ENCODE measurements at places on chromosomes 7 and 10.
A peak's percentile ranks its signal among the peaks of the same experiment; 100 is the strongest.

- DNase-seq: no peak
These were observed 20.5 kb downstream of the ARHGAP12 start for GRCh38 chr10:31908157-31908556.

- DNase-seq: no peak
These were observed 35.1 kb downstream of the EGFR start for GRCh38 chr7:55053651-55054571.

DNA sequence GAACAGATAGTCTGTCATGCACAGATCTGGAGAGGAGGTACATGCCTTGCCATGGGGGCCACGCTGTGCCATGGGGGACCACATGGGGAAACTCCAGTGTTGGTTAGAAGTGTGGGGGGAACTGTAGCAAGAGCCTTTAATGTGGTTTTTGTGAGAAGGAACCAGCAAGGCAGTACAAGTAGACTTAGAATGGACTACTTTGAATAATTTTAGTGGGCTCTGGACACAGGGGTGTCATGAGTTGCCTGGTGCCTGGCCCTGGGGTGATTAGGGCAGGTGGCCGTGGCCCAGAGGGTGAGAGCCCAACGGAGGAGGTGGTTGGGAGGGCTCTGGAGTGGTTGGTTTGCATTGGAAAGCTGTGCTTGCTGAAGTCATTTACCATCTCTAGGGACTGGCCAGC lies 77.2 kb downstream of the CXCL12 start:
- DNase-seq: no peak

GRCh38 chr10:33035411-33035810 lies 77.4 kb upstream of the ITGB1 start:
- DNase-seq: no peak

GRCh38 chr10:51119441-51119840 lies 45.2 kb downstream of the PRKG1 start:
- DNase-seq: no peak

- DNase-seq: peak; percentile 3
These were observed 176.9 kb upstream of the ZWINT start for GRCh38 chr10:56537984-56538383.

GRCh38 chr7:11726001-11726793 lies 105.8 kb downstream of the THSD7A start:
- peak; percentile 51 for DNase-seq

GRCh38 chr10:12782537-12782936 lies 219.0 kb downstream of the CCDC3 start:
- DNase-seq: no peak

GRCh38 chr7:41574377-41574776 lies 128.5 kb downstream of the INHBA start:
- DNase-seq: no peak

GRCh38 chr10:17179002-17179401 lies 22.5 kb downstream of the TRDMT1 start:
- DNase-seq: no peak

- no peak for DNase-seq
These were observed 33.4 kb downstream of the OGDH start for GRCh38 chr7:44639671-44640321.

DNA sequence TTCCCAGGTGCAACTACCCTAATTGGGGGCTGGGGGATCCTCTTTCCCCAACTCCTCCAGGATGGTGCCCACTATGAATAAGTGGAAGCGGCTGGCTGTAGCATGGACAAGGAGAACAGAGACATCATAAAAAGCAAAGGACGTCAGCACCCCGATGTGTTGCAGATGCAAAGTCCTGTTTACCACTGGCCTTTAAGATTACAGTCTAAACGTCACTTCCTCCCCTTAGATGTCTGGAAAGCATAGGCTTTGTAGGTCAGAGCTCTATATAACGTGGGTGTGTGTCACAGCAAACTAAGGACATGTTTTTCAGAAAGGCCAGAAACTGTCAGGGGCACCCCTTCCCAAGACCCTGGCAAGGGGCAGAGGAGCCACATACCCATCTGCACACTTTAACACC lies 7.9 kb downstream of the COBL start:
- no peak for DNase-seq

DNA sequence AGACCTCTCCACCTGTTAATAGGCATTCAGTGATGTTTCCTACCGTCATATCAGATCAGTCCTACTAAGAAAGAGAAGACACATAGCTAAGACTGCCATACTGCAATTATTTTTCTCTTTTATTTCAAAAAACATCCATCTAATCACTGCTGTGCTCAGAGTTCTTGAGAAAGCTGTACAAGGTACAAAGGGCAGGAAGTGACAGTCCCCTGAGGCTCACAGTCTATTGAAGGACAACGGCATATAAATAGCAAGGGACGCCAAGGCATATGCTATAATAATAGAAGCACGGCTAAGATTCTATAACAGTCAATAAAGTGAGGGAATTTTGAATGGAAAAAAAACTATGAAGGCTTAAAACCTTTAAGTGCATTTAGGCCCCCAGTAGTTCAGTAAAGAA lies 415.3 kb upstream of the NRP1 start:
- DNase-seq: no peak

- no peak for DNase-seq
These were observed 8.9 kb downstream of the GRID1 start for GRCh38 chr10:86357676-86358075.

DNA sequence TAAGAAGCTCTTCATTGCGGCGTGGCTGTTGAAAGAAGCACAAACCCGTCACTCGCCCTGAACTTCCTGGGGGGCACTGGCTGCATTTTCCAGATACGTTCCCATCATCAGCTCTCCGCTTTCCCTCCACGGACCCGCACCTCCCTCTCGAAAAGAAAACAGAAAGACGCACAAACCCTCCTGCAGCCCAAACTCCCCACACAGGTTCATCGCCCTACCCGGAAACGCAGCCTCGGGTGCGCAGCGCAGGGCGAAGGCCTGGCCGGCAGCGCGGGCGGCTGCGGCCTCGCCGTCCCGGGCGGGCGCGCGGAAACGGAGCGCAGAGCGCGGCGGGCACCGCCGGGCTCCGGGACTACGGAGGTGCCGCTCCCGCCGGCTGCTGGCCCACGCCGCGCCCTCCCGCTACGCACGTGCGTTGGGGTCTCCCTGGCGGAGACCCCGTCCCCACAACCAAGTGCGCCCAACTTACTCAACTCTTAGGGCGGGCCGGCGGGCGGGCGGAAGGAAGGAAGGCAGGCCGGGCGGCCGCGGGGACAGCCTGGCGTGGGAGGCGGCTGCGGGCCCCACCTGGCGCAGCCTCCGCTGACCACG lies 822 bp downstream of the ZNF800 start:
- no peak for DNase-seq

DNA sequence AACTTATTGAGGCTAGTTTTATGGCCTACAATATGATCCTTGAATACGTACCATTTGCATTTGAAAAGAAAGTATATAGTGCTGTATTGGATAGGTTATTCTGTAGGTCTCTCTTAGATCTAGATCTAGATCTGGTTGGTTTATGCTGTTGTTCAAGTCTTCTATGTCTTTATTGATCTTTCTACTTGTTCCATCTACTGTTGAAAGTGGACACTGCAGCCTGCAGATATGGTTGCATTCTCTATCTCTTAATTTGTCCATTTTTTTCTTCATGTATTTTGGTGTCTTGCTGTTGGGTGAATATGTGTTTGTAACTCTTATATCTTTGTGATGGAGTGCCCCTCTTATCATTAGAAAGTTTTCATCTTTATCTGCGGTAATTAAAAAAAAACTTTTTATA lies 139.4 kb upstream of the PCDH15 start:
- no peak for DNase-seq

DNA sequence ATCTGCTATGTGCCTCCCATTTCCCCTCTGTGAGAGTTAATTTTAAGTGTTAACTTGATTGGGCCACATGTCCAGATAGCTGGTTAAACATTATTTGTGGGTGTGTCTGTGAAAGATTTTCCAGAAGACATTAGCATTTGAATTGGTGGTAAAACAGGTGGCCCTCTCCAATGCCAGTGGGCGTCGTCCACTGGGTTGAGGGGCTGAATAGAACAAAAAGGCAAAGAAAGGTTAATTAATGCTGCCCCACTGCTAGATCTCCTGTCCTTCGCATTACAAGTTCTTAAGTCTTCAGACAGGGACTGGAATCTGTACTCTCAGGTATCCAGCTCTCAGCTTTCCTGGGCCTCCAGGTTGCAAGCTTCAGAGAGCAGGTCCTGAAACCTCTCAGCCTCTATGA lies 1160.9 kb upstream of the LRRN3 start:
- DNase-seq: no peak

- no peak for DNase-seq
These were observed 85.7 kb downstream of the SUGCT start for GRCh38 chr7:40220421-40220911.

DNA sequence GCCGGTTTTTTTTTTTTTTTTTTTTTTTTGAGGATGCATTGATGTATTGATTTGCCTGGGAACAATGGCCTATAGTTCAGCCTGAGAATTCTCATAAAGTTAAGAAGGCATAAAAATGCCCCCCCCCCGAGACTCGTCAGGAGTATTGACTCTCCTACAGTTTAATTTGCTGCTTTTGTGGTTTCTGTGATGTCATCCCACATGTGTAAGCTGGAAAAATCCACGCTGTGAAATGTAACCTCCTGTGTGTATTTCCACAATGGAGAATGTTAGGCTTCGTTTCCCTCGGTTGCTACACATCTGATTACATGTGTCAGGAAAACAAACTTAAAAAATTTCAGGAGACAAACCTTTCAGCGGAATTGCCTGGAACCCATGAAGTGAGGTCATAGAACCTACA lies 117.9 kb downstream of the FANK1 start:
- no peak for DNase-seq

DNA sequence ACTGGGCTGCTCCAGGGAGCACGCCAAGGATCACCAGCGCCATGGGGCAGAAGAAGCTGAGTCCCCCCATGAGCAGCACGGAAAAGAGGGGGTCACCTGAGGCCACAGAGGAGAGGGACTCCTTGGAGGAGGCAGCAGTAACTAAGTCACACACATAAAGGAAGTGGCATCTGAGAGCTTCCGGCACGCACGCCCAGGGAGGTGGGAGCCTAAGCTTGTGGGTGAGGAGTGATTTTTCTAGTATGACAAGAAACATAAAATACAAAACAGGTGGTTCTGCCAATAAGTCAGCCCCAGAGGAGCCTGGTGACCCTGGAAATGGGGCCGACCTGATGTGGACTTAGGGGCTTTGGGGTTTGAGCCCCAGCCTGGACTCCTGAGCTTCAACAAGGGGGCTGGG lies 60.8 kb downstream of the CARD11 start:
- DNase-seq: no peak

GRCh38 chr7:81280531-81280930 lies 361.7 kb upstream of the SEMA3C start:
- DNase-seq: no peak

DNA sequence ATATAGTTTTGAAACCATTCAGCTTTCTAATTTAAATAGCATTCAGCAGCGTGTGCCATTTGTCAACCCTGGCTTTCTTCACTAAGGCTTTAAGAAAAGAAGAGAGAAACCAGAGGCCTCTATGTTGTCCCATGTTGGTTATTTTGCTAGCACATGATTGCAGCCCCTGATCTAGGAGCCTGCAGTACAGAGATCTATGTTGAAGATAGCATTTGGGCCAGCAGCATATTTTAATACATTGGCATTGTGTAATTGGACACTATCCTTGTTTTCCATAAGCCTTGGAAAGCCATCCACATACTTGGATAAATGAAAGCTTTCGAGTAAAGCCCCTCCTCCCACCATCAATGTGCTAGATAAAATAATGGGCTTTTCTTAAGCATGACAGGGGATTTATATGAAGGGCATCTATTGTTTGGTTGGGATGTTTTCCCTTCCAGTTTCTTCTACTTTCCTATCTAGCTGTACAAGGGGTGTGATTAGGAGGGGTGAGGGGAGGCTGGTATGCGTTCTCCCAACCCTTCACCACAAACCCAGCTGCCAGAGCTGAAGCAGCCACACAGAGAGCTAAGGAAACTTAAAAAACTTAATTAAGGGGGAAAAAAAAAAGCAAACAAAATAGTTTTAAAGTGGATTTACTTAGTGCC lies 23.1 kb upstream of the SDHAF3 start:
- DNase-seq: no peak

DNA sequence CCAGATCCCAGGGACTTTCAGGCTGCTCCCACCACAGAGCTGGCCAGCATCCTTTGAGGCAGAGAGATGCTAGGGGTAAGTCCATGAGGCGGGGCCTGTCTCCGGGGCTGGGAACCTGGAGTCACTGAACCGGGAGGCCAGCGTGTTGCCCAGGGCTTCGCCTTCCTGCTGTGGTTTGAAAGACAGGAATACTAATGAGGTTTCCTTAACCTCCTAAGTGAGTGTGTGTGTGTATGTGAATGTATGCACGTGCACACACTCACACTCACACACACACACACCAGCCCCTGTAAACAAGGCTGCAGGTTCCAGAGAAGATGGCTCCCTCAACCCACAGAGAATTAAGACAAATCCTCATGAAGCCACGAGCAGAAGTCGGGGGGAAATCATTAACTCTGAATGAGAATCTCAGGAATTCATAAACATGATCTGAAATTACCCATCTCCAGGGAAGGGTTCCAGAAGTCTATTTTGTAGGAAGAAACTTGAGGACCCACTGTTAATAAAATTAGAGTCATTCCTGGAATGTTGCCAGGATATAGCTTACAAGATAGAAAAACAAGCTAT lies 20.3 kb upstream of the PFKP start:
- DNase-seq: no peak

- DNase-seq: no peak
These were observed 14.7 kb downstream of the SEC24C start for GRCh38 chr10:73758704-73759511.

DNA sequence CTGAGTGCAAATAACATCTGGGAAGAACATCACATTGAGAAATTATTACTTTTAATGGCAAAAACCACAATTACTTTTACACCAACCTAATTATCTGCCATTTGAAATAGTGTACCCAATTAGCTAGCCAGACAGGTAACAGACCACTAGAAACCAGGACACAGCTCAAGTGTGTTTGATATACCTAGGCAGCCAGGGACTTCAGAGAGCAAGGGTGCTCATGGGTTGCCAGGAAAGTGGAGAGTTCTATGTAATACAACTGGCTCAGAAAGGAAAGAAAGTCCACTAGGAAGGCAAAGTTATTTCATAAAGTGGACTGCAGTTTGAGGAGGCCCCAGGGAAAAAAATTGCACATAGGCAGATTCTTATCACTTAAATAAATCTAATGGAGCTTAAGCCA lies 50.0 kb upstream of the PTN start:
- DNase-seq: no peak

GRCh38 chr10:46299536-46300369 lies 13.0 kb downstream of the ANTXRL start:
- DNase-seq: no peak

- DNase-seq: no peak
These were observed 108.1 kb upstream of the PCDH15 start for GRCh38 chr10:54909165-54909564.

GRCh38 chr10:6507311-6507710 lies 72.8 kb downstream of the PRKCQ start:
- DNase-seq: peak; percentile 84

- DNase-seq: no peak
These were observed 420.1 kb downstream of the DPP6 start for GRCh38 chr7:154472343-154472742.

DNA sequence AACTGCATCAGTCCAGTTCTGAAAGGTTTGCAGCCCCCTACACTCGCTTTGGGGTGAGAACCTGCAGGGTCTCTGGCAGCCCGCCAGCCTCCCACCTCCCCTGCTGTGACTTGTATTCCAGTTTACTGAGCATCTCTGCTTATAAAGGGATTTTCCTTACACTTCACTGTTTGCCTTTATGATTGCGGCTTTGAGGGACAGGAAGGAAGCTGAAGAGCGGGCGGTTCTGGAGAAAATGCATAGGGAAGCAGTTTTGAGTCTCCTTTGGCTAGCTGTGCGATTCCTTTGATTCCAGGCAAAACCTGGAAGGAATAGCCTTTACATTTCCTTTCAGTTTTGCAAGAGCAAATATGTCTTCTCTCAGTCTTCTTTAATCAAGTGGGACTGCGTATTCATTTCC lies 65.0 kb upstream of the TRIM8 start:
- DNase-seq: no peak

Measured in putamen (tissue), 1 donor.